ENCODE measurements at places on chromosomes 13 and 19. TPM values are rescaled to one million over a fixed set of nuclear protein-coding genes. Genes with fewer than 3 reads are reported as not detected.

GRCh38 chr19:45177817-45178261 is at the start of gene TRAPPC6A:
TRAPPC6A (minus strand) TSS chr19:45178237; CDS start chr19:45178218, 19 bp downstream.
- DNase-seq: peak; percentile 64

DNA sequence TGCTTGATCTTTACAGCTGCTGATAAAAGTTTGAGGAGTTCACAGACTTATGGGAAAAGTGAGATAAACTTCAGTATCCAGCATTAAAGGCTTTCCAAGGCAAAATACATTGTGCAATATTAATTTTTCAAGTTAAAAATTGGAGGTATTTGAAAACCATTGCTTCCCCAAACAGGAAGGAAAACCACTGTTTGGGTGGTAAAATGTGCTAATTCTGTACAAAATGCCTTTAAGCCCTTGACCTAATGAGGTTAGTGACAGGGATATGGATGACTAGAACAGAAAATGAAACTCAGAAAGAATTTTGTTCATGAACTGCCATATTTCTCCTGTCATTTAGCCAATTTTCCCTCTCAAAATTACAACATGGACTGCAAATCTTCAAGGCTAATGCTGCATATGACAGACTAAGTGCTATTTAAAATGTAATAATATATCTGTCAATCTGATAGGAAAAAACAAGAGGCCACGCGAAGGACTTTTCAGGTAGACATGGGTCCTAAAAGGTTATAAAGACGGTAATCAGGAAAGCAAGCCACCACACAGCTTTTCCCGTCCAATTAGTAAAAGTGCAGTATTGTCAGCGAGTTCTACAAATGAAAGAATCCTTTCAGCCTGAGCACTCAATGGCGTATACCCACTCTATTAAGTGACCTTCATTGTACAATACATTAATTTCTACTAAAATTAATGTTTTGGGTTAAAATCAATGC is 212.8 kb downstream of the ENOX1 start:
- no peak for DNase-seq

- no peak for DNase-seq
Measured at GRCh38 chr19:55697069-55697440, 22.0 kb downstream of the EPN1 start.

DNA sequence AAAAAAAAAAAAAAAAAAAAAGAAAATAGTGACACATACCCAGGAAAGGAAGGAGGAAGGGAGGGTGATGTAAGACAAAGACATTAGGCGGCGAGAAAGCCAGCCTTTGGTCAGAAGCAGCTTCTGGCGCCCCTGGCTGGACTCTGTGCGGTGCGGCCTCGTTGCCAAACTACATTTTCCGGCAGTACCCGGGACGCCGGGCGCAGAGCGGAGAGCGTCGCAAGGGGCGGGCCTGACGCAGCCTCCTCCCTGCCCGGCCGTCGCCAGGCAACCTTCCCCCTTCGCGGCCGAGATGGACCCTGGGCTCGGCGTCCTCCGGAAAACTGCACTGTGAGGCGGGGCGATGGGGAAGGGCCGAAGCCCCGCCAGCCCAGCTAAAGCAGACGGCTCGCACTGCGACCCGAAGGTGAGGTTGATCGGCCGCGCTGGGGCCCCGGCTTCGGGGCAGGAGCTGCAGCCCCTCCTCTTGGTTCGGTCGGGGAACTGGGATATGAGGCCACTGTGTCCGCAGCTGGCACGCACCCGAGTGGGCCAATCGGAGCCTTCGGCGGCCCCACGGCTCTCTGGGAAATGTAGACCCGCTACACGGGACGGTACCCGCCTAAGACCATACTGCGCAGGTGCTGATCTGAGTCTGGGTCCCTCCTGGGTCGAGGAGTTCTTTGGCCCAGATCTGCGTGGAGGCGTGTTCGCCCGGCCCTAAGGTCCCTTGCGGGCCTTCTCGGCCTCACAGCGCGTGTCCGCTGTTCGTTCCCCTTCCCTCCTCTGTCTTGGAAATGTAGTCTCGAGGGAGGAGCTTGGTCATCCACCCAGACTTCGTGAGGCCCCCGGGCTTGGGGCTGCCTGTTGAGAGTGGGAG is 2.3 kb upstream of the MZF1 start:
- peak; percentile 95 for DNase-seq

GRCh38 chr19:17296273-17296672 is 7.0 kb downstream of the ABHD8 start:
- DNase-seq: peak; percentile 65

DNA sequence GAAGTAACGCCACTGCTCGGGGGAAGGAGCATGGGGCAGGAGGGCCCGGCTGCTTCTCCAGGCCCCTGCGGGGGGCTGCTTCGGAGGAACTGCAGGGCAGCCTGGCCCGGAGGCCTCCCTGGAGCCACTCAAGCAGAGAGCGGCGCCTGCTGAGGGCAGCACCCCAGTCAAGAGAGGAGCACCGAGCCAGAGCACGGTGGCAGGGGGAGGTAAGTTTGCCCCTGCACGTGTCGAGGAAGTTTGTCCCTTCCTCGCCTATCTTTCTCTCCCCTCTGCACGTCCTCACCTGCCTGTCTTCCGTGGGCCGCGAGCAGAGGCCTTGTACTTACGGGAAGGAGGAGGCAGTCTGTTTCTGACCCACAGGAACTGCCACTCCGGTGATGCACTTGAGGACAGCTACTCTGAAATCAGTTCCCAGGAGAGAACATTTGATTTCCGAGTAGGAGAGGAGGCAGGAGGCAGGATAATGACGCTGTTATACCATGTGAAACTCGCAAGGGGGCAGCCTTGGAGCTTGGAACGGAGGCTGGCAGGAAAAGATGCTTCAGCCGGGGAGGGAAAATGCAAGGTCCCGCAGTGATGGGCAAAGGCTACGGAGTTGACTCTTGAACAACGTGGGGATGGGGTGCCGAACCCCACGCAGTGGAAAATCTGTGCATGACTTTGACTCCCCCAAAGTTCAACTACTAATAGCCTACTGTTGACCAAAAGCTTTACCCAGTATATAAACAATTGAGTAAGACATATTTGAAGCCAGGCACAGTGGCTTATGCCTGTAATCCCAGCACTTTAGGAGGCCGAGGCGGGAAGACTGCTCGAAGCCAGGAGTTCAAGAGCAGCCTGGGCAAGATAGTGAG is 5.0 kb downstream of the FFAR1 start:
- DNase-seq: peak; percentile 98

DNA sequence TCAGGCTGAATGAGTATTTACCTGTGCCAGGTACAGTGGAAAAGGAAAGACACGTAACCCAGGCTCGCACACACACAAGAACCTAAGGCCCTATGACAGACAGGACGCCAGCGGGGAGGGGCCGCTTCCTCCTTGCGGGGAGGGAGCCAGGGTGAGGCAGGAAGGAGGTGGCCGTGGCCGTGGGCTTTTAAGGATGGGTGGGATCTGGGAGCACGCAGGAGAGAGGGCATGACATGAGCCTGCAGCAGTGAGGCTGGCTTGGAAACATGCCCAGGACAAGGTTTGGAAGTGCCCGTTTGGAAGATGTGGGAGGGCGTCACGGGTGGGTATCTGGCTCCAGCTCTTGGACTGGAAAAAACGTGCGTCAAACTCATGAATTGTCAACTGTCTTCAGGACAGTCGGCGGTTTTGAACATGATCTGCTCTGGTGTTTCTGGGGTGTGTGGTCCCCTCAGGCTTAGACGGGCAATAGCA is 20.1 kb downstream of the SH3GL1 start:
- DNase-seq: no peak

GRCh38 chr13:76667551-76667950 is 218.7 kb downstream of the KCTD12 start:
- DNase-seq: no peak

GRCh38 chr19:32599736-32600157 is 18.8 kb downstream of the PDCD5 start:
- DNase-seq: peak; percentile 77

DNA sequence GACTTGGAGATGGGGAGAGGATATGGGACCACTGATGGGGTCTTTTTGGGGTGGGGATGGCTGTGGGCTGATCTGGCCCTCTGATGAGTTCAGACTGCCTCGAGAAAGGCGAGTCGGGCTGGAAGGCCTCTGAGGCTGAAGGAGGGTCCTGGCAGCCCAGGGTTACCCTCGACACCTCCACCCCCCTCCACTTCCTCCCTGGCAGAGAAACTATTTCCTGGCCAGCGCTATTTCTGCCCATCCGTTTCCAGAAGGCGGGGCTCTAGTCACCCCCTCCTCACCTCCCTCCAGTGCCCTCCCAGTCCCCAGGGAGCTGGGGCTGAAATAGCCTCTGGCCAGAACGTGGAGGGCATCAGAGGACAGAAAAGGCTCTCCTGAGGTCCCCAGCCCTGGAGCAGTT is 9.7 kb downstream of the EXOC3L2 start:
- no peak for DNase-seq

- DNase-seq: no peak
Measured at GRCh38 chr13:29693275-29693945, 97.9 kb upstream of the SLC7A1 start.

- no peak for DNase-seq
Measured at GRCh38 chr19:10718205-10719196, 622 bp downstream of the DNM2 start.

DNA sequence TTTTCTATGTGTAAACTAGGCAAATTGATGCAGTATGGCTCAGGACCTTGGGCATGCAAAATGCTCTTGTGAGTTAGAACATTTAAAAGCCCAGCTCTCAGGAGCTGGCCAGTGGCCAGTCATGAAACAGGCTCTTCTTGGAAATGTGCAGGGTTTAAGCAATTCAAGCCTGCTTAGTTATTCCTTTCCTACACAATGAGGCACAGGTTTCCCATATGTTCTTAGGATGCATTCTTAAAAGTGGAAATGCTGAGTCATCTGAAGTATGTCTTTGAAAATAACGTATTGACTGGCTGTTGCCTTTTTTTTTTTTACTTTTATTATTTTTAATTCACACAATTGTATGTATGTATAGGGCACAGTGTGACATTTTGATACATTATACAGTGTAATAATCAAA is 300.7 kb downstream of the SLC7A1 start:
- no peak for DNase-seq

DNA sequence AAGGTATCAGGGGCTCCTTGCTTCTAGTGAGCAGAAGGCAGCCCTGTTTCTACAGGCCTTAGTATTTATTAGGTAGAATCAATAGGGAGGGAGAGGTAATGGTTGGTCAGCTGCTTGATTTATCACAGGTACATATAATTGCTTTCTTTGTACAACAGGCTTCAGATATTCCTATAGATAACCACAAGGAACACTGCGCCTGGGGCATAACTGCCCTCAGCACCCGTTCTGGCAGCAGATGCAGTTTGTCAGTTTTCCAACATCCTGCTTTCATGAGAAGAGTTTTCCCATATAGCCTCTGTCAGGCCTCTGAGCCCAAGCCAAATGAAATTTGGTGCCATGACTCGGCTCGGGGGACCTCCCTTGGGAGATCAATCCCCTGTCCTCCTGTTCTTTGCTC is 12.4 kb upstream of the ZNF486 start:
- DNase-seq: no peak

DNA sequence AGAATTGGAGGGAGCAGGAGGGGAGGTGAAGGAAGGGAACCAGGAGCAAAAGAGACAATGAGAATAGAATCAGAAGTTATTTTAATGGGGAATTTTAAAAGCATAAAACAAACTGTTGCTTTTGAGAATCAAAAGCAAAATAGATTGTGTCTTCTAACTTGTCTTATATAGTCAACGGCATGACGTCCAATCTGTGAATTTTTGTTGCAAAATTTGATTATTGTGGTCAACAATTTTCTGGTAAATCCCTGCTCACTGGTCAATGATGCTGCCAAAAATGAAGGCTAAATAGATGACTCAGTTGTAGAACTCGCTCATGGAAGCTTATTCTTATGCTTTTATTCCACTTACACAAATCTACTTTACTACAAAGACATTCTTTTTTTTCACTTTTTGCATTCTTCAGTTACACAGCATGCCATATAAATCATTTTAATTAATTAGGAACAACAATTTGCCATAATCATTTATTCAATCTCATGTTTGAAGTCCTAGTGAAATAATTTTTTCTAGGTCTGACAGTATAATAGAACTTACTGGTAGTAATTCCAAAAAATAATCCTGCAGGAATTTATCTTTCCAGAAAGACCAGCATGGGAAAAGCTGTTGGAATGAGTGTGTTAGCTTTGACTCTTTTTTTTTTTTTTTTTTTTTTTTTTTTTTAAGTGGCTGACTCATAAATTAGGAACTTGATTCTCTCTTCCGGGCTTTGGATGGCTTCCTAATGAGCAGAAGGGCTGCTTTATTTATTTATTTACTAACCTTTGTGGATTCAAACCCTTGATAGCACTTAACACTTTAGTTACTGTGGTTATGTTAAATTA is 256.9 kb downstream of the SPRY2 start:
- DNase-seq: peak; percentile 10

LGALS14 gene
- not detected for polyA plus RNA-seq

SLC10A2 gene
- not detected for polyA plus RNA-seq

RPL18A gene
- 1,898 TPM for polyA plus RNA-seq

BRME1 gene
- 1.2 TPM for polyA plus RNA-seq
